ENCODE measurements at places on chromosomes 3 and 15.
A peak's percentile ranks its signal among the peaks of the same experiment; 100 is the strongest.

GRCh38 chr15:74399100-74399499, 31.7 kb upstream of the CYP11A1 start:
- H3K27me3 ChIP-seq, result no peaks in the 10 kb centered on the region
- no peak for DNase-seq
- H3K4me3 ChIP-seq, result peak overlapping the region; percentile 10
- no peak overlapping the region for H3K27ac ChIP-seq

DNA sequence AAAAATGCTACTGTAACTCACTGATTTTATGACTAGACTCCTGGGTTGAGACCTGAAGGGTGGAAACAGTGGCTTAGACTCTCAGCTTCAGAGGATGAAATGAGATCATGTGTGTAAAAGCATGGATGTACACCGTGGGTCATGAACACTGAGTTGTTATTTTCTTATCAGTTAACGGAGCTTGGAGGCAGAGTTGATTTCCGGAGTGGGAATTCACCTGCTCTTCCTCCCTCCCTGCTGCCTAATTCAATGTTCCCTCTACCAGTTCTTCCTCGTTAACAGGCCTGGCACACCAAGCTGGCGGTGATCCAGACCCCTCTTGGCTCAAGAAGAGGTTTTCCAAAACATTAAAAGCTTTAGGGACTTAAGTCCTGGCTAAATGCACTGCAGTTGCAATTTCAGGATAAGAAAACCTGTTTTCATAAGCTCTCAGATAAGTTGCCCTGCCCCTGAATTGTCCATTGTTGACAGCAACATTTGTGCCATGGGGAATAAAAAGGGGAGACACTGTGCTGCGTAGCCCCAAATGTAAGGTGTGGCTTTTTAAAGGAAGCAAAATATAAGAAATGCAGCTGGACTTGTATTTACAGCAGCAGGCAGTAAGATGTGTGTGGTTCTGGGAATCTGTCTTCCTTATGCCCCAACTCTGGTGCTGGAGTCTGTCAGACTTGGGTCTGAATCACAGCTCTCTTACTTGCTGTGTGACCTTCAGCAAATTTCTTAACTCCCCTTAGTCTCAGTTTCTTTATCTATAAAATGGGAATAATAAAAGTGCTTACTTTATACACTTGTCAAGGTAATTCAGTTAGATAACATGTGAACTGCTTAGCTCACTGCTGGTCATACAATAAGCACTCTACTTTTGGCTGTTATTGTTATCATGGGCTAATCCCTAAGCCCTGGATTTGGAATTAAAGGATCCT, 9.9 kb downstream of the PDIA5 start:
- H3K4me3 ChIP-seq, result no peak overlapping the region
- H3K36me3 ChIP-seq, result no peaks in the 10 kb centered on the region
- no peak overlapping the region for H3K27ac ChIP-seq
- H3K27me3 ChIP-seq, result no peaks in the 10 kb centered on the region

DNA sequence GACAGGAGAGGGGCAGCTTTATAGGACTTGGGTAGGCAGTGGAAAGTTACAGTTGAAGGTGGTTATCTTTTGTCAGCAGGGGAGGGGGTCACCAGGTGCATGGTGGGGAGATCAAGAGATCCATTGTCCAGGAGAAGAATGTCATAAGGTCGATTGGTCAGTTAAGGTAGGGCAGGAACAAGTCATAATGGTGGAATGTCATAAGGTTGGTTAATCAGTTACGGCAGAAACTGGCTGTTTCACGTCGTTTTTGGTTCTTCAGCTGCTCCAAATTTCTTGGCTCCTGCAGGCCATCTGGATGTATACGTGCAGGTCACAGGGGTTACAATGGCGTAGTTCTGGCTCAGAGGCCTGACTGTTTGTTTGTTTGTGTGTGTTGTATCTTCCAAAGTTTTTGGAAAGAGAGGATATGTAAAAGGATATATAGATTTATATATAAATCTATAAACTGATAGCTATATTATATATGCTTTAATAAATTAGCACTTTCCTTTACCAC, 565.1 kb downstream of the ZNF385D start:
- H3K27me3 ChIP-seq, result no peaks in the 10 kb centered on the region
- no peak overlapping the region for H3K4me3 ChIP-seq
- no peaks in the 10 kb centered on the region for H3K4me1 ChIP-seq

DNA sequence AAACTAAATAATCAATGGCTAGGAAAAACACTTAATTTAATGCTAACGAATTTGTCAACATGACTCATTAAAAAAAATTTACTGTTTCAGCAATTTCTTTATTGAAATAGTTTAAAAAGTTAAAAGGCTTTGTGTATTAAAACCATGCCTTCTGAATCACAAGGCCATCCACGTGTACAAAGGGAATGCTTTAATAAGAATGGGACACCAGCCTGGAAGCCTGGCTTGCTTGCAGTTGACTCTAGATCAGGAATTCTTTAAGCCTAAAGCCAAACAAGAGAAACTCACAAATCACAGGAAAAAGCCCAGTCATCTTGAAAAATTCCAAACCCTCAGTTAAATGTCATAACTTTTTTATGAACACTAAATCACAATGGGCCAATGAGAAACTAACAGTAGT, 137.6 kb downstream of the PEAK1 start:
- no peak overlapping the region for H3K4me3 ChIP-seq
- no peak overlapping the region for H3K27ac ChIP-seq
- H3K4me1 ChIP-seq, result no peaks in the 10 kb centered on the region
- H3K27me3 ChIP-seq, result no peaks in the 10 kb centered on the region
- H3K36me3 ChIP-seq, result no peaks in the 10 kb centered on the region

Data from effector memory CD8-positive, alpha-beta T cell (primary cell).